LoVo (cell line): ENCODE measurements at places on chromosomes 13 and 19.

- no peak for DNase-seq
Observed at GRCh38 chr13:48901781-48902180, 73.9 kb upstream of the FNDC3A start.

- DNase-seq: no peak
Observed at GRCh38 chr19:43624933-43625332, 5.5 kb upstream of the ZNF428 start.

- no peak for DNase-seq
Observed at GRCh38 chr13:22161871-22162270, 491.0 kb downstream of the FGF9 start.

GRCh38 chr13:94345374-94346195 lies 133.9 kb downstream of the DCT start:
- DNase-seq: no peak

DNA sequence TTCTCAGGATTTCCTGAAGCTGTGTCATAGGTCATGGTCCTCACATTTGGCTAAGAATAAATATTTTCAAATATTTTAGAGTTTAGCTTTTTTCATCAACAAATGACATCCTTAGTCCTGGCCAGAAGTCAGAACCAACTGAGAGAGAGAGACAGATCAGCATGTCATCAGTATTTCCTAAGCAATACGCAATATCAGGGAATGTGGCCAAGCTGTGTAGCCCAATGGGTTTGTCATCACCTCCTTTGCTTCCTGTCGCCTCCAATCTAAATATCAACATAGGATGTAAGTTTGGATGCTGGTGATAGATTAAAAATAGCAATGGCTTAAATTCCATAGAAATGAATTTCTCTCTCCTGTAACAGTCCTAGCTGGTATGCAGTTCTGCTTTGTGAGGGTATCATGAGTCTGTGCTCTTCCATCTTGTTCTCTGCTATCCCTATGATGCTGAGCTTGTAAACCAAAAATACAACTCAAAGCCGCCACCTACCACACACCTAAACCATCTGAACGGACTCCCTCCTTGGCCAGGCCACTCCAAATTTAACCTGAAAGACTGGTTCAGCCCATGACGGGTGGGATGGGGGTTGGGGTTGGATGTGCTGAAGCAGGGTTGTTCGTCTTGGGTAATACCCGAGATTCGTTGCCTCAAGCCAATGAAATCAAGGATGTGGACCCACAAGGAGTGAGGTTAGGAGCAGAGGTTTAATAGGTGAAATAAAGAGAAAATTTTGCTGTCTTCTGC lies 10.0 kb upstream of the IGSF23 start:
- no peak for DNase-seq

GRCh38 chr13:28245465-28245864 lies 107.1 kb downstream of the PAN3 start:
- no peak for DNase-seq

DNA sequence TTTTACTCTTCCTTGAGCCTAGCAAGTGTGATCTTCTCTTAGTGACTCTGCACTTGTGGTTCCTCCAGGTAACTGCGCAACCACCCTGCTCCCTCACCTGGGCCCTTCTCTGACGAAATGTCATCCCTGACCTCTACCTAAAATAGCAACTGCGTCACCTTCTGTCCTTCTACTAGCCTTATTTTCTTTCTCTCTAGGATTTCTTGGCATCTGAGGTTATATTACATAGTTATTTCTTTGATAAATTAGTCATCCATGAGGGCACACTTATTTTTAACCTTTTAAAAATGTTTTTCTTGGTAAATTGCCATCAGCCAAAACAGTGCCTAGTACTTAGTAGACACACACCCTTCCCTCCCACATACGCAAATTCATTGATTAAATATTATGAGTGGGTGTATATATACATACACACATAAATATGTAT lies 355.5 kb downstream of the ENOX1 start:
- no peak for DNase-seq

- DNase-seq: no peak
Observed at GRCh38 chr19:49315111-49315510, 9.9 kb downstream of the SLC6A16 start.

DNA sequence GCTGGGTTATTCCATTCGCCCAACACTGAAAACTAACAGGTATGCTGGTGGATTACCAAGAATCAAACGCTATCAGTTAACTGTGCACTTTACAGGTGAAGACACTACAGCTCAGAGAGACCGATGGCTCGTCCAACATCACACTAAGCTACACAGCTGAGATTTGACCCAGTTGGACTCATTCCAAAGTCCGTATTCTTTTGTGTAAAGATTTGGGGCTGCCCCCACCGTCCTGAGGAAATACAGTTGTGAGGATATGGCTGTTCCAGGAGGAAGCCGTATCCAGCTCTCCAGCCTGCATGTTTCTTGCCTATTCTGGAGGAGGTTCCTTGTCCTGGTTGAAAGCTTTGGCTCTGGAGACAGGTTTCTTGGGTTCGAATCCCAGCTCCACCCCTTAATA lies 4.2 kb downstream of the ZSCAN5A start:
- no peak for DNase-seq

GRCh38 chr19:49366110-49366509 lies 2.4 kb downstream of the DKKL1 start:
- no peak for DNase-seq

DNA sequence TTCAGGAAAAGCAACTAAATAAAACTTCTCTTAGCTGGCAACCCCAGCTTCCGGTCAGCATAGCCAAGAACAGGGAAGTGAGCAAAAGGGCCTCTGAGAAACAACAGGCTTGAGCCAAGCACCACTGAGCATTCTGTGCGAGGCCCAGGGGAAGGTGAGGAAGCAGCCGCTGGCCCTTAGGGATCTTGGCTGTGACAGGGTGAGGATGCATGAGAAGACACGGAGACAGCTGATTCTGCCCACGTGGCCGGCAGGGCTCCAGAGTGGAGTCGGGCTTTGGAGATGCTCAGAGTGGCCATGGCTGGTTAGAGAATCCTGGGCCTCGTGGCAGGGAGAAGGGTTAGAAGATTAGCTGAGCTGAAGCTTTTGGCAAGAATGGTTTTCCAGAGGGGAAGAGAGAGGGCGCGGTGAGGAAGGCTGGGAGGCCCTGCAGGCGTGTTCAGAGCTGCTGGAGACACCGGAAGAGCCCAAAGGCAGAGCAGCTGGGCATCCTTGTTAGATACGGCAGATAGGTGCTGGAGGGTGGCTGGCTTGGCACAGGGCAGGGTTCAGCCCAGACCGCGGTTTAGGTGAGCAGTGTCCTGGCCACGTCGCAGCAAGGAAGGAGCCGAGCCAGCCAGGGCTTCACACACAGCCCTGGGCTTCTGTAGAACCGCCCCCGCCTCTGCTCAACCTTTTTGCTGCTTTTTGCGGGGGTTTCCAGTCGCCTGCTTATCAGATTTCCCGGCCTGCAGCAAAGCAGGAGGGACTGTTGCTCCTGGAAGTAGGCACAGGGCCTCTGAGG lies 17.3 kb downstream of the UPF1 start:
- DNase-seq: no peak

DNA sequence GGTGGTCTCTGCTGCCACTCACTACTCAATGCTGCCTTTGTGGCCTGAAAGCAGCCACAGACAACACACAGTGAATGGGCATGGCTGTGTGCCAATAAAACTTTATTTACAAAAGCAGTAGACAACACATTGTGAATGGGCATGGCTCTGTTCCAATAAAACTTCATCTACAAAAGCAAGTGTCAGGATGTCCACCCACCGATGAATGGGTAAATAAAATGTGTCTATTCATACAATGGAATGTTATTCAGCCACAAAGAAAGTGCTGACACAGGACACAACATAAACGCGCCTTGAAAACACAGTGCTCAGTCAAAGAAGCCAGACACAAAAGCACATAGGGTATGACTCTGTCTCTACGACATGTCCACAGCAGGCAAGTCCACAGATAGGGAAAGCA lies 20.1 kb downstream of the ZSCAN5A start:
- no peak for DNase-seq

DNA sequence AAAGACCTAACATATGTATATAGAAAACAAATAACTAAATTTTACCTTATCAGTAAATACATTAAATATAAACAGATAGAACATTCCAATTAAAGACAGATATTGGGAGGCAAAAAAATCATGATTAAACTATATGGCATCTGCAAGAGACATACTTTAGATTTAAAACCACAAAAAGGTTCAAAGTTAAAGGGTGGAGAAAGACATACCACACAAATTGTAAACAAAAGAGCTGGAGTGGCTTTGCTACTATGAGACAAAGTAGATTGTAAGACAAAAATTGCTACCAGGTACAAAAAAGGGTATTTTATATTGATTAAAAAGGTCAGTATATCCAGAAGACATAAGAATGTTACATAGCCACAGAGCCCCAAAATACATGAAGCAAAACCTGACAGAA lies 200.2 kb downstream of the KCNRG start:
- DNase-seq: no peak

DNA sequence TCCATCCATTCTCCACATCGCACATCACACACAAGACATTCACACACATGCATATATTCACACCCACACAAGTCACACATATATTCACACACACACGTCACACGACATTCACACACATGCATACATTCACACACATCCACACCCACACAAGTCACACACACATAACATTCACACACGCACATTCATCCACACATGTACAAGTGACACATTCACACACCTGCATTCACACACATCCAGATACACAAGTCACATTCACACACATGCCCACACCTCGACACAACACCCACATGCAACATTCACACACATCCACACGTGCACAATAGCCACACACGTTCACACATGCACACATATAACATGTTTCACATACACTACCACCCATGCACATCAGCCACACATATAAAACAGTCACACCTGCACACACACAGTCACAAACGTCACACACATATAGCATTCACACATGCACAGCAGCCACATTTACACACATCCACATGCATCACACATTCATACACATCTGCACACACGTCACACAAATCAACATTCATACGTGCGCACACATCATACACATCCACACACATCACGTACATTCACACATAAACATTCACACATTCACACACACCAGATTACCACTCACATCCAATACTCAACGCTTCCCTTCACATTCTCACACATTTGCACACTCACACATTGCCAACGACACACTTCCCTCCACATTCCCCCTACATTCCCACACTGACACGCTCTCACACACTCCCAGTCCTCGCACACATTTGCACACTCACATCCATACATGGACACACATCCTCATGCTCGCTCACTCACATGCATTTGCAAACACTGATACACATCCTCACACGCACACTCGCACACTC lies 41.0 kb downstream of the ANKRD10 start:
- DNase-seq: no peak

GRCh38 chr13:95749545-95749944 lies 72.6 kb downstream of the DNAJC3 start:
- DNase-seq: no peak

DNA sequence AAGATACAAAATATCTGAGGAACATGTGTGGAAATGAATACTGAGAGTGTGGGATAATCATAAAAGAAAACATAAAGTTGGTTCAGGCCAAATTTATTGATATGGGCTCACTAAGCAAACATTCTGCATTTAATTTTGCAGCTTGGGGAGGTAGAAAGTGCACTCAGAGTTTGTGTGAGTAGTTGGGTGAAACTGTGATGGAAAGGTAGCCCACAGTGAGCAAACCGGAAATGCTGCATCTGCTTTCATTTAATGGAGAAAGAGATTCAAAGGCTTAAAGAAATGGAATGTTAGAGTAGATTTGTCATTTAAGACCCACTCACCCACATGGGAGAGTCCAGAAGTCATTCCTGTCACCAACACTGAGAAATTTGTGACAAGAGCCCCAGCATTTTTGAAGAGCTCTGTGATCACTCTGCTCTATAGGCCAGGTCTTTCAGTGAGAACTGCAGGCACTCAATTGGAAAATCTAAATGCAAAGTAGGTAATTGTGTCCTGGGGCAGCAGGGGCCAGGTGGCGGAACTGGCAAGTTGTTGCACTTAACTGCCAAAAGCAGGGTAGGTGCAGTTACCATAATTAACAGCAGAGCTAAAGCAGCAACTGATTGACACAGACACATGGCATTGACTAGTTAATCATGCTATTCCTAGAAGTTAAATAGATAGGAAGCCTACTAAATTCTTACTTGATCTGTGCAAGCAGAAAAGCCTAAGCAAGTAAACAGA lies 1228.3 kb upstream of the PCDH20 start:
- no peak for DNase-seq

DNA sequence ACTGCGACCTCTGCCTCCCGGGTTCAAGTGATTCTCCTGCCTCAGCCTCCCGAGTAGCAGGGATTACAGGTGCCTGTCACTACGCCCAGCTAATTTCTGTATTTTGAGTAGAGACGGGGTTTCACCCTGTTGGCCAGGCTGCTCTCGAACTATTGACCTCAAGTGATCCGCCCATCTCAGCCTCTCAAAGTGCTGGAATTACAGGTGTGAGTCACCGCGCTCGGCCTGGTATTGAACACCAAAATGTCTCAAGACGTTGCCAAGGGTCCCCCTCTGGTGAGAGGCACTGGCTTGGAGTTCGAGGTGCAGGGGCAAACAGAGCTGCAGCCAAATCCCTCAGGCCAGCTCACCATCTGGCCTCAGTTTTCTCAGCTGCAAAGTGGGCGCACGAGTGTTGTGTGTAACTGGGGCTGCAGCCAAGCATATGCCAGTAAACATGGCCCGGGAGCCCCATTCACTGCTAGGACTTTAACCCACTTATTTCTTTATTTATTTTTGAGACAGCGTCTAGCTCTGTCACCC lies 8.0 kb downstream of the TJP3 start:
- DNase-seq: no peak

DNA sequence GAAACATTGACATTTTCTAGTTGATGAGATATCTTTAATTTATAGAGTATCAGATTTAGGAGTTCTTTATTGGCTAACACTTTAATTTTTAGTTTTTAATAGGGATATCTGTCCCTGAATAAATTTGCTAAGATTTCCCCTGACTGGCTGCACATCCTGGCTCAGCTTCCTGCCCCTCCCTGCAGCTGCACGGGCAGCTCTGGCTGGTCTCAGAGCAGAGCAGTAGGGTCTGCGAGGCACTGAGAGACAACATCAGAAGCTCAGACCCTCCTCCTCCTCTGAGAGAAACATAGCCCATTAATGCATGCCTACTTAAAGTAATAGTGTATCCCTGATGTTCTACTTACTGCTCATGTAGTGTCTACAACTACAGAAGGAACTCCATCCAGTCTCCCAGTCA lies 139.2 kb downstream of the TNFSF13B start:
- DNase-seq: no peak

DNA sequence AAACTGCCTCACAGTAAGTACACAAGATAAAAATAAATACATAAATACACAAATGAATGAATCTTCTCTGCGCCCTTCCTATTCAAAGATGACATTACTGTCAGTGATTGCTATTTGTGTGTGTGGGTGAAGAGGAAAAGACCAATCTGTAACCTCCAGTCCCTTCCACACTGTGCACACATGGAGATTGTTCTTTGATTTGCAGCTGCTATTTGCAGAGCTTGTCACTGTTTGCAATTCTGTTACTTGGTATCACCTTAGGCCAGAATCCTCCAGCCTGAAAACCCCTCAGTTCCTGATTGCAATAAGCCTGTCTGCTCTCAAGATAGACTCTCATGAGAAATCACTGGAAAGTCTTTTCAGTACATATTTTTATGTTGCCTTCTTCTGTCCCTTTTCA lies 1314.9 kb downstream of the PCDH9 start:
- no peak for DNase-seq
